ENCODE measurements at places on chromosomes 5 and 9.

- no peak for DNase-seq
Measured at GRCh38 chr5:176743136-176743861, 67.1 kb upstream of the UNC5A start.

GRCh38 chr5:32805971-32806638, 95.0 kb downstream of the NPR3 start:
- no peak for DNase-seq

DNA sequence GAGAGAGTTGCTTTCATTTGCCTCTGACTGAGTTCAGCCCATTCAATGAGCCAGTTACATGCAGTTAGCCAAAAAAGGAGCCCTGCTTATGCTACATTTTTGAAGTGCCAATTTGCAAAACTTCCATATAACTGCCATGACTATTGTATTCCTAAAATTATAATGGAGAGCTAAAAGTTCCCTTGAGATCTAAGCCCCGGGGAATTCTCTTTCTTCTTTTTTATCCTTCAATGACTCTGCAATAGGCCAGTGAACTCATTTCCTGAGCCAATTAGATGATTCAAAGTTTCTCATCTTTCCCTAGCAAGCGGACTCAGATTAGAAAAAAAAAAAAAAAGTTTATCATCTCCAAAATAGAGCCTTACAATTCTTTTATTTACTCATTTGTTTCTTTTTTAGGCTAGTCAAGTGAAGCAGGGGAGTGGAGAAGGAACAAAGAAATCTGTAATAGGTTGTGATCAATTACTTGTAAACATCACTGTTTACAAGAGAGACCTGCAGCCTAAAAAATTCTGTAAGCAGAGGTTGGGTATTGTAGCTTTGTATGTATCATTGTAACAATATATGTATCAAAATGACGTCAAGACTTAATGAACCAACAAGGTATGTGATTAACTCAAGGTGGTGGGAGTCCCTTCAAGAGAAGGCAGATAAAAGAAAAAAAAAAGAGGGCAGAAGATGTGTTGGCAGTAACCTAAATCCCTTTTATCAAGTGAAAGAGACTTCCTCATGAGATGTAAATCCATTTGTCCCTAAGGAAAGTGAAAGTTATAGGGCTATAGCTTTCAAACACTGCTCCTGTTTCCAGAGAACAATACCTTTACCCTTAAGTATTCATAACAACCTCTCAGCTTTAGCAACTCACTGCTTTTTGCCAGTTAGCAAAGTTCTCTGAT, 48.7 kb upstream of the HOMER1 start:
- DNase-seq = no peak

DNA sequence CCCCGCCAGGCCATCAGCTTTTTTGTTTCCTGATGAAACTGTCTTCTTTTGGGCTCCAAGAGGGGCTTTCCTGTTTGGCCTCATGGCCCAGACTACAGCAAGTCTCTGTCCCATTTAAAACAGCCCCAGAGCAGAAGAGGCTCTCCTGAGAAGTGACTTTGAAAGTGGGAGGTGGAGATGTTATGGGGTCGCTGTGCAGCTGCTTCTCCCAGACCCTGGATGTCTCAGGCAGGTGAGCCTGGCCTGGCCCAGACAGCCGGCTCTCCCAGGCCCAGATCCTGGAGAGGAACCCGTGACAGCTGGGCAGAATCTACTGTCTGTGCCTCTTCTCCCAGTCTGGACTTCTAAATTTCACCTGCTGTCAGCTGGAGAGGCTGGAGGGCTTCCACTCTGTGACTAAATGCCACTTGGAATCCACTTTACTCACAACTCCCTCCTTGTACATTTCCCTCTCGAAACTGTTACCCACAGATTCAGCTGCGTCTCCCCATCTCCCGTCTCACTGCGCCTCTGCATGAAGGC, 20.6 kb downstream of the FAM78A start:
- DNase-seq = no peak

- DNase-seq = no peak
Measured at GRCh38 chr5:143059355-143059754, 289.2 kb downstream of the ARHGAP26 start.

- DNase-seq = no peak
Measured at GRCh38 chr5:31133488-31133887, 60.0 kb upstream of the CDH6 start.

DNA sequence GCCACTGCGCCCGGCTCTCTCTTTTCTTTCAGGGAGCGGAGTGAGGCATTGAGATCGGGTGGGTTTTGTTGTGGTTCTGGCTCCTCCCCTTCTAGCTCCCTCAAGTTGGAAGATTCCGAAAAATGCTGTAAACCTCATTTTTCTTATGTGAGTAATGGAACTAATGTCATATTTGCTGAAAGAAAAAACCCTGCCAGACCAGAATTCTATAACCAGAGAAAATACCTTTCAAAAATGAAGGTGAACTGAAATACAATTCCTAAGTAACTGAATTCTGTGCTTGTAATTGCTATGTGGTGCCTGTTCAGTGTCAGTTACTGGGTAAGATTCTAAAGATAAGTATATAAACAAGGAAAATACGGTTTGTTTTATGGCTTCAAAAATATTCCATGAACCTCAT, 30.9 kb upstream of the CDK20 start:
- no peak for DNase-seq

- DNase-seq = no peak
Measured at GRCh38 chr5:98157368-98157767, 616.1 kb upstream of the RGMB start.

DNA sequence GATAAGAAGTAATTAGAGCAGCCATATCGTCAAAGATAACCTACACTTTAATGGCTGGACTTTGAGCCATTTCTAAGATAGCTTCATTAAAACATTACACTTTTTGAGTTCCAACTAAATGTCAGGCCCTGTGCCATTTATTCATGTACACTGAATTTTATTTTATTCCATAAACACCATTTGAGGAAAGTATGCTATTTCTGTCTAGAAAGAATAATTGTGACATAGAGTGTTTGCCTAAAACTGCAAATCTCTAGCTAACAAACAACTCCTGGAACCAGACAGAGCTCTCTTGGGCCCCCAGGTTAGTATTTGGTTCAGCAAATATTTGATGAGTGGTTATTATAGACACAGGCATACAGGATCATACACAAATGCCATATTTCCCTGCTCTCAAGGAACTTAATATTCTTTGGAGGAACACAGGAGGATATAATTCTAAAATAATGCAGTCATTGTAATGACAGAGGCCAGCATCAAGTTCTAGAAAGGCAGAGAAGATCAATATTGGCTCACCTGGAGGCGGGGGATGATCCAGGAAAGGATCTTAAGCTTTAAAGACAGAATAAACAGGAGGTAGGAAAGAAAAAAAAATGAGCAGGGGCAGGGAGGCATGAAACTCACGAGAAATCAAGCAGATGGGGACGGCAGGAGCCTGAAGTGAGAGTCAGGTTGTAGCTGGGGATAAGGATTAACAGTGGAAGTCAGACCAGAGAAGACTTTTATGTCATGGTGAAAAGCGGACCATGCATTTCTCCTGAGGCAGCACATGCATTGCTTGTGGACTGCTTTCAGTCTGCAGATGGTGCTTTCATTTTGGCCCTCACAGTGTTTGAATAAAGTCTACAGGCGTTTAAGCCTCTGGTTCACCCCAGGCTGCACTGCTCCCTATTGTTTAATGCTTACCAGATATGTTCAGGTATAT, 127.7 kb downstream of the GCNT1 start:
- DNase-seq = no peak

DNA sequence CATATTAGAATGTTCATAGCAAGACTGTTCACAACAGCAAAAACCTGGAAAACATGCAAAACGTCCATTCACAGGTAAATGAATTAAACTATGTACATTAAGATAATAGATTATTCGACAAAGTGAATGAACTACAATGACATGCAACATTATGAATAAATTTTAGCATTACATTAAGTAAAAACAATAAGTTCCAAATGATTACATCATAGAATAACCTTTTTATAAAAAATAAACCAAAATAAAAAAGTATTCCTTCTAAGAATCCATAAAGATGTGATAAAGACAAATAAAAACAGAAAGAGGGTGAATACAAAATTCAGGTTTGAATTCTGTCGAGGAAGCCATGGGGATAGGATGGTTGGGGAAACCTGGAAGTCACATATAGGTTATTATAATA, 57.3 kb downstream of the STRBP start:
- no peak for DNase-seq

GRCh38 chr9:117929868-117930267, 225.7 kb downstream of the TLR4 start:
- no peak for DNase-seq

GRCh38 chr9:18976709-18977531, 56.1 kb downstream of the SAXO1 start:
- DNase-seq = no peak

GRCh38 chr5:132761321-132762240, 14.4 kb downstream of the CCNI2 start:
- DNase-seq = no peak

- peak; percentile 54 for DNase-seq
Measured at GRCh38 chr5:134466241-134467069, 54.8 kb upstream of the CDKN2AIPNL start.

- DNase-seq = no peak
Measured at GRCh38 chr5:36939969-36940858, 63.6 kb downstream of the NIPBL start.

DNA sequence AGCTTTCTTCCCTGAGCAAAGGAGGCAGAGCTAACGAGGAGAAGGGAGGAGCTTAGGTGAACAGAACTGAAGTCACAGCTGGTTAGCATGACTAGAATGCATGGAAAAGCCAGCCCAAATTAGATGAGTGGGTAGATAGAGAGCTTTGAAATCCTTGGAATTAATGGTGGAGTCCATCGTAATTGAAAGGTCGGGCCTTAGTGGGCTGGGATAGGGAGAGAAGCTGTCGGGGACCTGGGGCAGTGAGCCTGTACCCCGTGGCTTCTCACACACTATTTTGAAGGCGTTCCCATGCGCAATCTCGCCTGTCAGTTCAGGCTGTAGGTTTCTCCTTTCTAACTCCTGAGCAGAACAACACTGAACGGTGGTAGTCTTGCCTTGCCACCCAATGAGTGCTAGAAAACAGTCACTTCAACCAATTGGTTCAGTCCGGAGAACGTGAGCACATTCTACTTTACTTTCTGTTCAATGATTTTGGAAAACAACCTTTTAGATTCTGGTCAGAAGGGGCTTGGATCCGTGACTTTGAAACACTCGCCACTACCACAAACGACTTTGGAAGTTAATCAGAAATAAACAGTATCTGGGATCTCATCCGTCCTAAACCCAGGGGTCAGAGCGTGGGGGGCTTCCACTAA, 655 bp upstream of the RAI14 start:
- DNase-seq = peak; percentile 65

- no peak for DNase-seq
Measured at GRCh38 chr9:86445671-86446070, 91.5 kb upstream of the TUT7 start.

DNA sequence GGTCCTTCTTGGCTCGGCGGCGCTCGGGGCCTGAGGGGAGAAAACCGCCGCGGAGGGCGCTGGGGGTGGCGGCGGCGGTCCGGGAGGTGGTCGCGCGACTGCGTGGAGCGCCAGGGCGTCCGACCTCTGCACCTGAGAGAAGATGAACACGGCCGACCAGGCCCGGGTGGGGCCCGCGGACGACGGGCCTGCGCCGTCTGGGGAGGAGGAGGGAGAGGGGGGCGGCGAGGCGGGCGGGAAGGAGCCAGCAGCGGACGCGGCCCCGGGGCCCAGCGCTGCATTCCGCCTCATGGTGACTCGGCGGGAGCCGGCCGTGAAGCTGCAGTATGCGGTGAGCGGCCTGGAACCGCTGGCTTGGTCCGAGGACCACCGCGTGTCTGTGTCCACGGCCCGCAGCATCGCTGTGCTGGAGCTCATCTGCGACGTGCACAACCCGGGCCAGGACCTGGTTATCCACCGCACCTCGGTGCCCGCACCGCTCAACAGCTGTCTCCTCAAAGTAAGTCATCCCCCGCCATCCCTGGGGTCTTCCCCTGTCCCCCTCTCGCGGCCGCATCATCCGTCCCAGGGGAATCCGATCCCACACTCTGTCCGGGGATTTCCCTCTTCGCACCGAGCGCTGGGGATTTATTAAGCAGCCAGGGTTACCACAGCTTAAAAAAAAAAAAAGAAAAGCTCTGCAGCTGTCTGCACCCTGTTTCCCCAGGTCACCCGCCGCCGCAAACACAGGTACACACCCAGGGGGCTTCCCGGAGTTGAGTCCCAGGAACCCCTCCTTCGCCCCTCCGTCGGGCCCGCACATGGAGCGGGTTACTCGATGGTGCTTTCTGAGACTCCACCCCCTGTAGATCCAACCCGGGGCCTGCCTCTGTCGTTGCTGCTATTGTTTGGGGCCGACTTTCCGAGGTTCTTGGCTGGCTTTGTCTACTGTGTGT, at the start of gene GTF3C4:
GTF3C4 (plus strand) TSS at position 8 of the 935 bp plus-strand sequence; CDS start at position 143, 135 bp downstream.
- no peak for DNase-seq

DNA sequence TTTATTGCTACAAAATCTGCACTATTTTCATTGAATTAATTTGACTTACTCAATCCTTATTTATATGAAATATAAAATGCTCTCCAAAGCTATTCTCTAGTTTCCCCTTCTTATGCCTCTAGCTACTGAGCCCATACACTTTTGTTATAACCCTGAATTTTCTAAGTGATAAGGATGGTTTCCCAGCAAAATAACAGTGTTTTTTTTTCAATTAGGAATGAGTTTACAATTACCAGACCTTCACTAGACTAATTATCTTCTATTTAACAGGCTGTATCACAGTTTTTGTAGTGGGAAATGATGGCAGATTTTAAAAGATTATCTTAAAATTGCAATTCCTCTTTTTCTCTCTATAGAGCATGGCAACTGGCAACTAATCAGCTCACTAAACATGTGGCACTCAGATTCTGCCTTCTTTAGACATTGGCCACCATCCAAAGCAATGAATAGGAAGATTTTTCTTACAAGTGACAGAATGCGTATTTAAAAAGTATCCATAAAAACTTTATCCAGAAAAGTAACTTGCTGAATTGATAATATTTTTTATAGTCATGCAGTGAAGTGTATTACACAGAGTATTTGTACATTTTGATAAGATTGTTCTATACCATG, 585.7 kb upstream of the ZNF608 start:
- no peak for DNase-seq

DNA sequence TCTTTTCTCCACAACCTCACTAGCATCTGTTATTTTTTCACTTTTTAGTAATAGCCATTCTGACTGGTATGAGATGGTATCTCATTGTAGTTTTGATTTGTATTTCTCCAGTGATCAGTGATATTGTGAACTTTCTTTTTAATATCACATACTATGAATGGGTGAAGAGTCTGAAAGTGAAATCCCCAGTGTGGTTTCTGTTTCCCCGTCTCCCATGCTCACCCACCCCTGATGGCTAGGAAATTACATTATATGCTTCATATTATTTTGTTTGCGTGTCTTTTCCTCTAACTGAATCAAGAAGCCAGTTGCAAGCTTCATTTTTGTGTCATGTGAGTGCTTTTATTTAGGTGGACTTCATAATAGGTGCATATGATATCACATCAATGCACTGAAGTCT, 171.1 kb downstream of the ARHGAP26 start:
- DNase-seq = no peak

- DNase-seq = no peak
Measured at GRCh38 chr5:132481596-132482211, 8.9 kb downstream of the IRF1 start.

- DNase-seq = no peak
Measured at GRCh38 chr9:85743275-85744128, 1.7 kb upstream of the AGTPBP1 start.

GRCh38 chr5:108786806-108787483, 39.2 kb downstream of the FER start:
- DNase-seq = no peak

All from C1 segment of cervical spinal cord (tissue), 14 donors.